ENCODE measurements at places on chromosomes 1 and 21.

DNA sequence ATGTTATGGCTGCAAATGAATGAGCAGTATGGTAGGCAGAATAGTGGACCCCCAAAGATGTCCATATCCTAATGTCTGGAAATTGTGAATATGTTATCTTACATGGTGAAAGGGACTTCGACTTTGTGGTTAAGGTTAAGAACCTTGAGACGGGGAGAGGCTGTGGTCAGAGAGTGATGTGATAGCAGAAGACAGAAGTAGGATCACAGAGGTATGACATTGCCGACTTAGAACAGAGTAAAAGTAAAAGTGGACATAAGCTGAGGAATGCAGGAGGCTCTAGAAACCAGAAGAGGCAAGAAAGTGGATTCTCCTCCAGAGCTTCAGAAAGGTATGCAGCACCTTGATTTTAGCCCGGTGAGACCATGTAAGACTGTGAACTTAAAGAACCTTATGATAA lies 74.6 kb downstream of the CTH start:
- DNase-seq: no peak

GRCh38 chr21:44375761-44376241 lies 22.4 kb downstream of the TRPM2 start:
- DNase-seq: no peak

- DNase-seq: peak; percentile 36
Observed at GRCh38 chr1:180271272-180272255, 41.5 kb downstream of the LHX4 start.

DNA sequence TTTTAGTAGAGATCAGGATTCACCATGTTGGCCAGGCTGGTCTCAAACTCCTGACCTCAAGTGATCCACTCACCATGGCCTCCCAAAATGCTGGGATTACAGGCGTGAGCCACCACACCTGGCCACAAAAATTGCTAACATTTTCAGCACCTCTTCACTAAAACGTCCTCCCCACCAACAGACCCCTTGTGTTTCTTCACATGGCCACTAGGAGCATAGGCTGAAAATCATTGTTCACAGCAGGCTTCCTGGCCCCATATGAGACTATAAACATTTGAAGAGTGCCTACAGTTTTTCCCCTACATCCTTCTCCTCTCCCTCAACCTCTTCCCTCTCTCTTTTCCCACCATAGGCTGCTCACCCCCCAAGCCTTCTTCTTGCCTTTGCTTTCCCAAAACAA lies 28.0 kb upstream of the SFPQ start:
- DNase-seq: no peak

DNA sequence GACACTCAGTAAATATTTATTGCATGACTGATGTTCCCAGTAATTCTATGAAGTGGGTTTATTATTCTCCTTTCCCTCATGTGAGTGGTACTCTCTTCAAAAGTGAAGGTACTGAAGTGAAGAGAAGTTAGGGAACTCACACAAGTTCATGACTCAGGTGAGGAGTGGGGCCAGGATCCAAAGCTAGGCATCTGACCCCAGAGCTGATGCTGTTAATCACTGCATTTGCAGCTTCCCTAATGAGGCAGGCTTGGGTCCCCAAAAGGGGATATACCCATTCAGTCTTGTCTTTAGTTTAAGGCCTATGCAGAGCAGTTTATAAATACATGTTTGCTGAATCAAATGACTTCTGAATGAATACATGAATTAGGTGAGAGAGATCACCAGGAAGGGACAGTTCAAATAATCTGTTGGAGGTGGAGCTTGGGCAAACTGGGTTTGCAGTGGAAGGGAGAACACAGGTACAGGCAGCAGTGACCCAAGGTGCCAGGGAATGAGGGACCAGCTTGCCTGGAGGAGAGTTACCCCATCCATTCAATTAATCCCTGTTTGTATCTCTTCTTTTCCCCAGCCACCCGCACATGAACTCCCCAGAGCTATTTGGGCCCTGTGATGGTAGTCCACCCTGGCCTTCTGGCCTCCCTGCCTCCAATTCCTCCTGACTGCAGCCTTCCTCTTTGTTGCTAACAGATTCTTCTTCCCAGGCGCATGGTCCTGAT lies 2.0 kb downstream of the CD58 start:
- DNase-seq: no peak

- no peak for DNase-seq
Observed at GRCh38 chr1:213761845-213762407, 225.8 kb upstream of the PROX1 start.

- DNase-seq: peak; percentile 59
Observed at GRCh38 chr1:67688526-67689219, 3.7 kb downstream of the GADD45A start.

DNA sequence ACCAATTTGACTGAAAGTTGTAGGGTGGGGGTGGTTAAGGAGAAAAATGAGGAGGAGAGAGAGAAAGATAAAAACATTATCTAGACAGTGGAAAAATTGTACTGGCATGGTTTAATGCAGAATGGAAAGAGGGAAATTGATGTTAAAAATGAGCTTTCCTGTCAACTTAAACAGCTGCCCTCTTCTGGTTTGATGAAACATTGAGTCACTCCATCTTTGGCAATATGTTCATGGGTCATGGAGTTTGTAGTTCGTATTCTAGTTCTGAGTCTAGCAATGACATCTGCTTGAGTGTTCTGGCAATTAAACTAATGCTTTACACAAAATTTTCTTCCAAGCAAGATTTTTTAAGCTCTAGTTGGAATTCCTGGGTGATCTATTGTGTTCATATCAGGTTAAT lies 9.6 kb downstream of the ZNF648 start:
- DNase-seq: peak; percentile 56

DNA sequence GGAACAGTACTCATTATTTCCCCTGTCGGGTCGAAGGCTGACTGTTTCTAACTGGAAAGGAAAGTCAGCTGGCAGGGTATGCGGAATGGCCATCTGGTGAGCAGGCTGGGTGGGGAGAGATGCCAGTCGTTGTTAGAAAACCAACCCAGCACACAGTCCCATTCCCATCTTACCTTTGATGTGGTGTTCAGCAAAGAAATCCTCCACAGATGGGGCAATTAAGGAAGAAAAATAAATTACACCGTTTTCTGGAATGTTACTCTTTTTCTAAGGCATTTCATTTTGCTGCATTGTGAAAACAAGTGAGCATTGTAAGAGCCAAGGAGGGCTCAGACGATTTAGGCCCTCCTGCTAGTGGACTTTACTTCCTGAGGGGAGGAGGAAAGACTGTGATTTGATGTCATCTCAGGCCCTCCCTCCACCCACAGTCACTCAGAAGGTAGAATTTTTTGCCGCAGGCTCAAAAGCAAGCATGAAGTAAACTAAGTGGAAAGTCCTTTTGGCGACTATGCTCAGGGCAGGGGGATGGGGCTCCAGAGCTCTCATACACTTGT lies at the start of gene SLC16A4:
Gene SLC16A4 (minus strand): TSS at position 335 of the 554 bp plus-strand sequence. CDS start 1,703 bp downstream, outside the sequence.
- no peak for DNase-seq

DNA sequence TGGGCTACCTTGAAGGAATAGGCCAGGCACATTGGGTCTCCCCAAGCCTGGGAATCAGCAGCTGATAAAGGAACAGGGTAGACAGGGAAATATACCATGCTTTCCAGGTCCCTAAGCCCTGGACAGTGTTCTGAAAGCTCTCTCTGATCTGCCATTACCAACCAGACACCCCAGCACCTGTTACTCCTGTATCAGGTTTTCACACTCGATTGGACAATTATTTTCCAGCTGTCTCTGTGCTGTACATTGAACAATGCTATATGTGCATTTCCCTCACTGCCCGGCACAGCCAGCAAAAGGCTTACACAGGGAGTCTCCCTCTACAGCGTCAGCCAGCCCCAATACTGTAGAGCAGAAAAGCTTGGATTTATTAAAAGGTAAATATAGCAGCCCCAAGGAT lies 4.7 kb downstream of the CFAP45 start:
- no peak for DNase-seq

GRCh38 chr1:215292932-215293331 lies 210.4 kb downstream of the KCNK2 start:
- no peak for DNase-seq

- DNase-seq: no peak
Observed at GRCh38 chr1:22107126-22107525, 35.8 kb downstream of the WNT4 start.

- DNase-seq: peak; percentile 93
Observed at GRCh38 chr1:243264717-243265116, 8.9 kb downstream of the SDCCAG8 start.

DNA sequence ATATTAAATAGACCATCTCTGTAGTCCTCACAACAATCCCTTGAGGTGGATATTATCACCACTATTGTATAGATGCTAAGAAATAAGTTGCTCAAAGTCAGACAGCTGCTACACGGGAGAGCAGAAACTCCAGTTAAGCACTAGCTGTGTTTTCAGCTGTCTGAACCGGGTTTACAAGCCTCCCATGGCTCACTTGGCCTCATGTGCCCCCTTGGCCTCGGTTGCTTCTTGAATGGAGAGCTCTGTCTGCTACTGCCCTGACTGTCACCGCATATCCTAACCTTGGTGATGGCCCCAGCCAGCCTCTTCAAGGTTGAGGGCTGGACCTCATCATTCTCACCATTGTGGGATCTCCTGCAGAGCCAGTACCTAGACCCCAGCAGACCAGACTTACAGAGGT lies 123.4 kb downstream of the AK5 start:
- no peak for DNase-seq

DNA sequence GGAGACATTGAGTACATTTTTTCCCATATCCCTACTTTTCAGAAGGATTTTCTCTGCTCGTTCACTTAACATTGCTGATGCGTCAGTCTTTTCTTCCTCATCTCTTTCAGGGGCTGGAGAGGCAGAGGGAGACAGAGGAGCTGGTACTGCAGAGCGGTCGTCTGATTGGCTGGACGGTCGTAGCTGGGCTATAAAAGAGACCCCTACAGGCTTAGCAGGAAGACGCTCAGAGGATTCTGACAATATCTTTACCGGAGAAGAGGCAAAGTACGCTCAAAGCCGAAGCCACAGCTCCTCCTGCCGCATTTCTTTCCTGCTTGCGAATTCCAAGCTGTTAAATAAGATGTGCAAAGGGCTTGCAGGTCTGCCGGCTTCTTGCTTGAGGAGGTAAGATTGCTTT lies at the start of gene RGS4:
Gene RGS4 (plus strand): TSS at position 220 of the 400 bp plus-strand sequence. CDS start 124 bp downstream, at position 344.
- no peak for DNase-seq

DNA sequence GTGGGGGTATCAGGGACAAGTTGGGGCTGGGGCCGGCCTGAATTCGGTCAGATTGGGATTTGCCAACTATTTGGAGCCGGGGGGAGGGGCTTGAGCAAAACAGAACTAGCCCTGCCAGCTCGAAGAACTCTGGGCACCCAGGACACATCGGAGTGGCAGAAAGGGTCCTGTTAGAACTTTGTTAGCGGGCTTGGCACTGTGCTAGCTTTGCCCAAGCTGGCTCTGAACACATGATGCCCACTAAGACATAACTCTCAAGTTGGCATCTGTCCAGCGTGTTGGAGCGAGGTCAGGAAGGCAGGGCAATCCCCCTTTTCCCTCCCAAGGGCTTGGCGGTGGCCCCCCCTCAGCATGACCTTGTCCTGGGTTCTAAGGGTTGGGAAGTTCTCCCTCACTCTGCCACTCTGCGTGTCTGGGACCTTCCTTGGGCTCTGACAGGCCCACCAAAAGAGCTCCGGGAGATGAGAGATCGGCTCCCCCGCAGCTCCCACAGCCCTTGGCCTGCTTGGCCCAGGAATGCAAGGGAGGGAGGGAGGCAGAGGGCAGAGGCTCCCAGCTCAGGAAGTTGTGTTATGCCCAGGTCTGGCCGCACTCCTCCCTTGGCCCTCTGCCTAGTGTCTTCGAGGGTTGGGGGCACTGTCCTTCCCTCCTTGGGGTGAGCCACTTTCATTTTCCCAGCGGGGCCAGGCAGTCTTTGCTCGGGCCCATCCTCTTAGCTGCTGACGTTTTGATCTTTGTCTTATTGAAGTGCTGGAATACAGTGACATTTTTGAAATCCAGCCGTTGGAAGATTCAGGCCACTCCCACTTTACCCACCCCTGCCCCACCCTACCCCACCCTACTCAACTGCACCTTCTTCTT lies 1.2 kb downstream of the LMNA start:
- DNase-seq: peak; percentile 18

- no peak for DNase-seq
Observed at GRCh38 chr1:82371844-82372498, 571.2 kb downstream of the ADGRL2 start.

DNA sequence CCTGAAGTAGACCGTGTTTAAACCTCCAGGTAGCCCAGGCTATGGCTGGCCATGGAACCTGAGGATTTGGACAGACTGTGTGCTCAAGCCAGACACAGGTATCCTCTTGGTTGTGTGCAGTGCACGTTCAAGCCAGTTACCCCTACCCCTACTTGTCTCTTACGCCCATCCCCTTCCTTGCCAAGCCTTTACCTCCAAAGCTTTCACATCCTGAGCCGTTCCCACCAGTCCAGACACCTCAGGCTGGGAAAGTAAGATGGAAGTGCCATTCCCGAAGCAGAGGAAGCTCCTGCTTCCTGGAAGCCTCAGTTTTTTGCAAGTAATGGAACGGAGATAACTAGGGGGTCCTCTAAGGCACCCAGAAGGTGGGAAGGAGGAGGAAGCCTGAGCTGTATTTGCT lies 41.5 kb upstream of the HMGB4 start:
- no peak for DNase-seq

Measured in MV-4-11 (cell line).